ENCODE measurements at places on chromosomes 12 and 14. TPM values are rescaled to one million over a fixed set of nuclear protein-coding genes. Genes with fewer than 3 reads are reported as not detected.

DNA sequence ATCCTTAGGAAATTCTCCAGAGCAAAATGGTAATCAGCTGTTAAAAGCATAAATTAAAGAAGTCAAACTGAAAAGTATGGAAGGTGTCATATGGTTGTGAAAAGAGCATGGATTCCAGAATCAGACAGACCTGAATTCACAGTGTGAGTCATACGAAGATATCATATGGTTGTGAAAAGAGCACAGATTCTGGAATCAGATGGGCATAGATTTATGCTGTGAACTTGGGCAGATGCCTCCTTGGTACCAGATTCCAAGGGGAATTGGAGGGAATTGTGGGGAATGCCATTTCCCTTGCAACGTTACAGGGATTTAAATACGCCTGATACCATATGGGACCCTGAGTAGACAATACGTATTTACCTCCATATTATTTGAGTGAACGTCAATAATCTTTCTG is 183.7 kb downstream of the GALC start:
- no peak for DNase-seq

GRCh38 chr14:105627701-105628100 is 101.3 kb downstream of the TMEM121 start:
- no peak for DNase-seq

DNA sequence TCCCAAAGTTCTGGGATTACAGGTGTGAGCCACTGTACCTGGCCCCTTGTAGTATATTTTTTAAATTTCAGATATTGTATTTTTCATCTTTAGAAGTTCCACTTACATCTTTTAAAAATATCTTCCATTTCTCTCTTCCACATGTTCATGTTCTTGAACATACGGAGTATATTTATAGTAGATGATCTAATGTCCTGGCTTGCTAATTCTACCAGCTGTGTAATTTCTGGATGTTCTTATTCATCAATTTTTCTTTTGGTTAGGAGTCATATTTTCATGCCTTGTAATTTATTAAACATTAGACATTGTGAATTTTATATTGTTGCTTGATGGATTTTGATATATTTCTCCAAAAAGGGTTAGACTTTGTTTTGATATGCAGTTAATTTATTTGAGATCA is 30.8 kb downstream of the NTN4 start:
- DNase-seq, result no peak

DNA sequence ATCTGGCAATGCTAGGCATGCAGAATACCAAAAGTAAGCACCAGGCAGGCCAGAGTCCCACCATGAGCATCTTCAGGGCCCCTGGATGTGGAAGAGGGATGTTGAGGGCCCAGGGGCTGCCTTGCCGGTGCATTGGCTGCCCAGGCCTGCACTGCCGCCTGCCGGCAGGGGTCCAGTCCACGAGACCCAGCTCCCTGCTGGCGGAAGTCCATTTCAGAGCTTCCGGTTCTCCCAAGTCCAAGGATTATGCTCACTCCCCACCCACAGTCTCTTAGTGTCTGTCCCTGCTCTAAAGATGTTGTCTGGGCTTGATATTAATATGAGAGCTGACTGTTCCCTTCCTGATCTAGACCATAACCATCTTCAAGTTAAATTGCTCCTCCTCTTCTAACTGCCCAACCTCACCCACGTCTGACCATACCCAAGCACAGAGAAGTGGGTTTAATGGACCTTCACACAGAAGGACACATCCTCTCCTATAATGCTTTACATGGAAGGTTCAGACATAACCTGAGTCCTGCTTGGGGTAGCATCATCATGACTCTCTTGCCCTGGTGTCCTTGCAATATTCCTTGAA is 117.4 kb downstream of the DAD1 start:
- no peak for DNase-seq

GRCh38 chr12:53227341-53227740 is 4.7 kb downstream of the RARG start:
- no peak for DNase-seq

GRCh38 chr12:66301944-66302826 is at the start of gene HELB:
HELB (plus strand) TSS chr12:66302493; CDS start chr12:66302604, 111 bp downstream.
- peak; percentile 97 for DNase-seq

The GLI1 gene
- 0.32 TPM for polyA plus RNA-seq

GRCh38 chr12:104911942-104912341 is 46.1 kb downstream of the SLC41A2 start:
- no peak for DNase-seq

- DNase-seq, result no peak
Measured at GRCh38 chr14:23439107-23439835, 3.8 kb upstream of the MYH7 start.

The ARL6IP4 gene
- polyA plus RNA-seq, result 246 TPM

The KRT75 gene
- polyA plus RNA-seq, result not detected

GRCh38 chr12:81815611-81816010 is 56.5 kb upstream of the PPFIA2 start:
- no peak for DNase-seq

GRCh38 chr12:5643266-5643665 is 211.4 kb downstream of the NTF3 start:
- no peak for DNase-seq

The KLRK1 gene
- 562 TPM for polyA plus RNA-seq

The CEBPE gene
- polyA plus RNA-seq, result not detected

DNA sequence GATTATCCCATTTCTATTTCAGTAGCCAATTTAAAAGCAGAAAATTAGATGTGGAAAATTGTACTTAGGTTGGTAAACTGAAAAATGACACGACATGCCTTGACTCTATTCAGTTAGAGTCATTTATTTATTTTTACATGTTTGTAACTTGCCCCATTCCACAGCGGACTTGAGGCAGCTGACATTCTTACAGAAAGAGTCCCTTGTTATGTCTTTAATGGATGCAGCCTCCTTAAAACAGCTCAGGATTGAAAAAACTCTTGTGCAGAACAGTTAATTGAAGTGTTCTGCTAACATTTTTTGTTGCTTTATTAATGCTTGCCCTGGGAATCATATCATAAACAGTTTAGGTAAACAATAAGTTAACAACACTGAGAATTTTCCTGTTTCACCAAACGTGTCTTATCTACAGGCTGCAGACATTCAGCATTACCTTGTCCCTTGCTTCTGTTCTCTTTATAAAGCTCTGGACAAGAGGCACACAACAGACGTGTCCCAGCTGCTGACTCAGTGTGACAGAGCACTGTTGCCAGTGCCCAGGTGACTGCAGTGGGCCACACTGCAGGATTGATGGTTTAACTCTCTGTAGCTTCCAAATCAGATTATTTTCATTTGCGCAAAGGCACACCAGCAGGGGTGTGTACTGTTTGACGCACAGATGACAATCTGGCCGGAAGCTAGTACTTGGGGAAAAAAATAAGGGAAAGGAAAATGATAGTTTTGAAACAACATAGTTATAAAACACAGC is 101.6 kb downstream of the PELI2 start:
- no peak for DNase-seq

- DNase-seq, result no peak
Measured at GRCh38 chr12:52568111-52568510, 5.5 kb downstream of the KRT74 start.

DNA sequence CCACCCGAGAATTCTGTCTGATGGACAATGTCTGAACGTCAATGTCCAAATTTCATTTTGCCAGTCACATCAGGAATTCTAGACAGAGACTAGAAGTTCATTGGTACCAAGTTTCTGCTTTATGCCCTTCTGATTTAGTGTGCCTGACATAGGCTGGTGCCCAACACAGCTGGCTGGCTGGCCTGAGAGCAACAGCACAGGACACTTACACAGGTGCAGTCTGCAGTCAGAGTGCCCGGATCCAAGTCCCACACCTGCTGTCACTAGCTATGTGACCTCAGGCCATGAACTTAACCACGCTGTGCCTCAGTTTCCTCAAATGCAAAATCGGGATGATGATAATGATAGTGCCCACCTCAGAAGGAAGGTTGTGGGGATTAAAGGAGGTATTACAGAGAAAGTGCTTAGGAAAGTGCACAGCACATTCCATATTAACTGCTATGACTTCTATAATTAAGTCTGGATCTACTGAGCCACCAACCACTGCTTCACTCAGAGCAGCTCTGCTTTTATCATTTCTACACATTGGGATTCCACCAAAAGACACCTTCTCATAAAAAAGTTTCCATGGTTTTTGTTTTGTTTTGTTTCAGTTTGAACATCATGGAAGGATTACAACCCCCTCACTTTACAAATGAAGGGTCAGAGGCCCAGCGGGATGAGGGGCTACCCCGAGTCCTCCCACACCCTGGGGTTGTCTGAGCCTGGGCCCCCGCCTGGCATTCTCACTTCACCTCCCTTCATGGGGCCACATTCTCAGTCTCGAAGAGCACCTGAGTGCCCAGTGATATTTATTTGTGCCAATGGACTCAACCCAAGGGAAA is 168.8 kb upstream of the BCL2L14 start:
- DNase-seq, result no peak

DNA sequence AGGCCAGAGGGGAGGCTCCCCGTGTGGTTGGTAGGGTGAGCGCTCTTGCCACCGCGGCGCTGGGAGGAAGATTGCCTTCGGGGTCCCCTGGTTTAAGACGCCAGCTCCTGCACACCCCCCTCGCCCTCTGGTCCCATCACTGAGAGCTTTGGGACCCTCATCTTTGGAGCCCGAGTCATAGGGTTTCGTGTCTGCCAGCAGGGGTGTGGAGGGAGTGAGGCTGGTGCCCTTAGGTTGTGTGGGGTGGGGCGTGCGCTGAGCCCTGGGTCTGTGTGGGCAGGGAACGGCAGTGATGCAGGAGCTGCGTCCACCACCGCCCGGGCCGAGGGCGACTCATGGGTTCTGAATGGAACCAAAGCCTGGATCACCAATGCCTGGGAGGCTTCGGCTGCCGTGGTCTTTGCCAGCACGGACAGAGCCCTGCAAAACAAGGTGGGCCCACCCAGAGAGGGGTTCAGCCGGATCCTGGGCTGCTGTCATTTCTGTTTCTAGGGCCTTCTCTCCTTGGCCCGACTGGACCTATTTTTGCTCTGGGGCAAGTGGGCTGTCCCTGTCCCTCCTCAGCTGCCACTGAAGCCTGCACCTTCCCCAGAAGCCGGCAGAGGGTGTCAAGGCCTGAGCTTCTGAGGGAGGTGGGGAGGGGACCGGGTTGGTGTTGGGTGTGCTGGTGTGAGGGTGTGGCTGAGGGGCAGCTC is 12.1 kb downstream of the ACADS start:
- DNase-seq, result no peak

- DNase-seq, result no peak
Measured at GRCh38 chr12:69000540-69001243, 67.7 kb upstream of the CPM start.

DNA sequence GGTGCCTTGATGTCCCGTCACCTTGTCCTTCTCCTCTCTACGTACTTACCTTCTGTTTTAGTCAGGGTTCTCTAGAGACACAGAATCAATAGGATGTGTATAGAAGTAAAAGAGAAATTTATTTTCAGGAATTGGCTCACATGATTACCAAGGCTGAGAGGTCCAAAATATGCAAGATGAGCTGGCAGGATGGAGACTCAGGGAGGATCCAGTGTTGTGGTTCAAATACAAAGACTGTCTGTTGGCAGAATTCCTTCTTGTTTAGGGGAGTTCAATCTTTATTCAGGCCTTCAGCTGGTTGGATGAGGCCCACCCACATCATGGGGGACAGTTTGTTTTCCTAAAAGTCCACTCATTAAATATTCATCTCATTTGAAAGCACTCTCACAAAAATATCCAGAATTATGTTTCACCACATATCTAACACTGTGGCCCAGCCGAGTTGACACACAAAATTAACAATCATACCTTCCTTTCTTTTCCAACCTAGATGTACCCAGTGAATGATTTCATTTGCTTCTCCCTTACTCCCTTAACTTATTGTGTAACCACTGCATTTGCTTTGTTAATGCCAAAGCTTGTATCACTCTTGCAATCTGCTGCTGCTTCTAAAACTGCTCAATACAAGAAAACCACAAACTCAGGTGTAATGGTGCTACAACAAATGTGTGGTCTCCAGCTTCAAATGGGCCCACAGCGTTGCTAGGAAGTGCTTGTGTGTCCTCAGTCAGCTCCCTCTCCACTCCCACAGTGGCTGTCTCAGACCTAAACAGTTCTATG is 195.4 kb upstream of the ARHGAP5 start:
- no peak for DNase-seq

- DNase-seq, result no peak
Measured at GRCh38 chr12:109871668-109872314, 8.6 kb downstream of the GLTP start.
